ENCODE measurements at places on chromosomes 4 and X.

GRCh38 chr4:4857001-4857808, 2.3 kb upstream of the MSX1 start:
- DNase-seq: peak; percentile 15

- DNase-seq: no peak
Observed at GRCh38 chr4:123524958-123525628, 128.5 kb downstream of the SPRY1 start.

DNA sequence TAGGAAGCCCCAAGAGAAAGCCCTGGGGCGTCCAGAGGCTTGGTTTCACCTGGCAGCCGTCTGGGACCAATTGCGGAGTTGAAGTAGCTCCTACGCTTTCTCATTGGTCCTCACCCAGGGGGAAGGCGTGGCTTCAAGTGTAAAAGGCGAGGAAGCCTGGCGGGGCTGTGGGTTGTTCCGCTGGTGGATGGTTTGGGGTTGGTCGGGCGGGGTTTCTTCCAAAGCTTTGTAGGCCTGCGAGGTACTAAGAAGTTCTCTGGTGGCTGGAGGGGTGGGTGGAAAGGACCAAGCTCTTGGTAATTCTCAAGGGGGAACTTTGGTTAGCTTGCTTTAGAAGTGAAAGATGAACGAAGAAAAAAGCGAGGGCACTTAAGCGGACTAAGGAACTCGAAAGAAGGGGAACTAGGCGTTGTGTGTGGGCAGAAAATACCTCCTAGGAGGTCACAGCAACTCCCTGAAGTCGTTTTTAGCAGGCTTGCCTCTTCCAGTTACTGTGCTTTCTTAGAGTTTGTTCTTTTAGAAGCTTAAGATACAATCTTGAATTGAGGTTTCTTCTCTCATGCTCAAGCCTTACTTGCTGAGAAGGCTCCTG, 36.6 kb downstream of the CCNG2 start:
- DNase-seq: peak; percentile 76

- DNase-seq: no peak
Observed at GRCh38 chrX:4175221-4175620, 461.8 kb upstream of the PRKX start.

GRCh38 chr4:13162886-13163285, 321.3 kb downstream of the RAB28 start:
- no peak for DNase-seq

GRCh38 chr4:156677131-156677531, 294.5 kb downstream of the PDGFC start:
- DNase-seq: no peak

- DNase-seq: no peak
Observed at GRCh38 chrX:128458888-128459287, 406.7 kb upstream of the ACTRT1 start.

DNA sequence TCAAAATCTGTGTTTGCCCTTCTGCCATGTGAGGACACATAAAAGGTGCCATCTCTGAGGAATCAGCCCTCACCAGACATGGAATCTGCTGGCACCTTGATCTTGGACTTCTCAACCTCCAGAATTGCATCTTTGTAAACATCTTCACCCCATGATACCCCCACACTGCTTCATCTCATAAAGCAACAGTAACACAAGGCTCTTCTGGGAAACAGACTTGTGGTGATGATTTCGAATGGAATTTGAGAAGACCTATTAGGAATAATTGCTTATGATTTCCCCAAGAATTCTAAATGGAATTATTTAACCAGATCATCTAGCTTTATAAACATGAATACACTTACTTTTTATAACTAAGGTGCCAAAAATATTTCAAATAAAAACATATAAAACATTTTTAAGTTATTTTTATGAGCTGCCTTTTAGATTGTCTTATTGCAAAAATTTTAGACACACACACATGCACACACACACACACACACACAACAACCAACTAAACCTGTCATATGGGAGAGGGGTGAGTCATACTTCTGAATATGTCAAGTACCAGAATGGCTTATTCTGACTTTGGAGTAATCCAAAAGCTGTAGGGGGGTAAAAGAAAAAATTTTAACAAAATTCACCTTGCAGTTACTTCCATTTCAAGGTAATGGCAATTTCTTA, 82.0 kb downstream of the USP46 start:
- no peak for DNase-seq

GRCh38 chr4:114615435-114615834, 16.8 kb downstream of the UGT8 start:
- DNase-seq: no peak

GRCh38 chr4:72383439-72383838, 185.6 kb downstream of the ADAMTS3 start:
- DNase-seq: no peak

DNA sequence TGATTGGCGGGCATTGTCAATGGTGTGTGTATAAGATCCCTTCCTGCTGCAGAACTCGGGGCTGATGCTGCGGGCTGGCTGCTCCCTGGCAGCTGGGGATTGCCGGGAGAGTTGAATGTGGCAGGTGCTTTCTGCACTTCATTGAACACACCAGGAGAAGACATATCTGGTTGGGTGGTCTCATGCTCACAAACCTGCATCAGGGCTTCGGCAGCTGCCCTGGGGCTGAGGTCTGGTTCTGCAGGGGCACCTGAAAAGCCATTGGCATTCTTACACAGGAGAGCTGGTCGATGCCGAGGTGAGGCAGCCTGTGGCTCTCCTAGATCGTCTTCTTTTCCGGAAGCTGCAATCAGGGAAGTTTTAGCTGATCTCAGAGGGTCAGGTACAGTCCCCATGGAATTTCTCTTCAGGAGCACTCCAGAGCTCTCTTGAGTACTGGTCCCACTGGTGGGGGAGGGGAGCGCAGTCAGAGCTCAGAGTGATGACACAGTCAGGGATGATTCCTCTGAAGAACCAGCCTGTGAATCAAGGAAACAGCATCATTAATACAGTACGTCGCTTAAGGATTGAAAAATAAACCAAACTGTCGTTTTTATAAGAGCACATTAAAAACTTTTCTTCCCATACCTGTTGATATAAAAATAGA, 57.8 kb downstream of the GPRIN3 start:
- no peak for DNase-seq

DNA sequence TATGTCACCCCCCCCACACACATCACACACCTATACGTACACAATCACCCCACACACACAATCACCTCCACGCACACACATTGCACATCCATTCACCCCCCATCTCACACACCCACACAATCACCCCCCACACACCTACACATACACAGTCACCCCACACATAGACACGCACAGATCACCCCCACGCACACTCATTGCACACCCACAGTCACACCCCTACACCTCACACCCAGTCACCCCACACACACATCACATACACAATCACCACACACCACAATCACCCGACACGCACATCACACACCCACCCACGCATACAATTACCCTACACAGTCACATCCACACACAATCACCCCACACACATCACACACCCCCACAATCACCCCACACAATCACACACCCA, 15.9 kb upstream of the TADA2B start:
- no peak for DNase-seq

DNA sequence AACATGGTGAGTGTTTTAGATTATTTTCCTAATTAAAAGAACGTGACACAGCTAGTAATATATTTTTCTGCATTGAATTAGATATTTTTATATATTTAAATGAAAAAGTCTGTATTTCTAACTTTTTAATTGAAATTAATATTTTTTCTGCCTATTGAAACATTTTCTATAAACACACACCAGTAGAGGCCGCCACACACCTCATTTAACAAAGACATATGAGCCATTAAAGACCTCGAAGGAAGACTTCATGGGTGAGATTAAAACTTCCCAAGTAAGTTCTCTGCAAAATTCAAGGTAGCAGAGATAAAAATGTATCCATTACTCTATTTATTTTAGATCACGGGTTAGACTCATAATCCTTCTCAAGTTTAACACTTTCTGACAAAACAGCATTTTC, 8.3 kb downstream of the SLITRK2 start:
- no peak for DNase-seq

GRCh38 chr4:6658597-6659075, 18.2 kb downstream of the MRFAP1 start:
- peak; percentile 70 for DNase-seq

GRCh38 chr4:156223985-156224384, 270.3 kb upstream of the CTSO start:
- DNase-seq: no peak

GRCh38 chr4:8393593-8394038, 46.9 kb downstream of the ACOX3 start:
- DNase-seq: peak; percentile 67

DNA sequence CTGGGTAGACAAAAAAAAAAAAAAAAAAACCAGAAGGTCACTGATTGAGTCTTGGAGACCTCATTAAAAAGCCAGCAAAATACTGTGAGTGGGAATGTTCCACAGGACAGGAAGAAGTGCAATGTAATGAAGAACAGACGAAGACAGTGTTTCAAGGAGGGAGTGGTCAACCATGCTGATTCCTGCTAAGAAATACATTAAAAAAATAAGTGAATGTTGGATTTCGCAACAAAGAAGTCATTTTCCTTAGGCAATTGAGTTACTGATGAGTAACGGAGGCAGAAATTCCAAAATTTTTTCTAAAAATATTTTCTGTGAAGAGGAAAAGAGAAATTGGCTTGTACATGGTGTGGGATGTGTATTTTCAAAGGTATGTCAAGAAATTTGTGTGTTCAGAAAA, 94.3 kb upstream of the FAM47B start:
- DNase-seq: no peak

- no peak for DNase-seq
Observed at GRCh38 chr4:56375458-56375857, 11.8 kb downstream of the AASDH start.

DNA sequence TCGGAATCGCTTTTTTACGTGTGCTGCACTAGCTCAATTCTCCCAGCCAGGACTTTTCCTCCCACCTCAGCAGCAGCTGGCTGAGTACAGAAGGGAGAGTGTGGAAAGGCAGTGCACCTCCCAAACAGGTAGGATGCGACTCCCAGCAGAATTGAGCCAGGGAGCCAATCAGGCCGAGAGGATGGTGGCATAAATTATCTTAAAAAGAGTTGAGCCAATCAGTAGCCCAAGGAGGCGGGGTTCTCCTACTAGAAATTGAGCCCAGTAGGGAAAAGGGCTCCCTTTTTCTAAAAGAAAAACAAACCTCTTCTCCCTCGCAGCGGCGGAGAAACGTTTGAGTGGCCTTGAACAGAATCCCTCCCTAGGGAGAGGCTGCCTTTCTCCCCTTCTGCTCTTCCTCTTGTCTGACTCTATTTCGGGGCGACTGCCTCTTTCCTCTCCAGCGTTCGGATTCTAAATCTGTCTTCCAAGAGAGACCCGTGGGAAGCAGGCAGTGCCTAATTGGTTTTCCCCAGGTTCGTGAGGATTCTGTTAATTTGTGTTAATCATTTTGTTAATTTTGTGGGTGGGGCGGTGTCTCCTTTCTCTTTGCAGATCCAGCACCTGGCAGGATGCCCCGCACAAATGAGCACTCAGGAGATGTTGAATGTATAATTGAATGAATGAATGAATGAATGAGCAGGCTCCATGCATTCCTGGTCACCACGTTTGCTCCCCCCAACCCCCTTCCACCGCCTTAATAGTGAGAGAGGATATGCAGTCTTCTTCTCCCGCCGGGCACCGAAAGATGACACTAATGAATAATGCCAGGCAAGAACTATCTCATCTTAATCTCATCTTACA, at the start of gene GABRG1:
GABRG1 (minus strand) TSS at position 142 of the 843 bp plus-strand sequence; CDS start at position 1, 141 bp downstream.
- no peak for DNase-seq

- no peak for DNase-seq
Observed at GRCh38 chr4:117664706-117665444, 369.4 kb upstream of the NDST3 start.

- DNase-seq: no peak
Observed at GRCh38 chrX:1534301-1535168, 2.5 kb downstream of the P2RY8 start.

DNA sequence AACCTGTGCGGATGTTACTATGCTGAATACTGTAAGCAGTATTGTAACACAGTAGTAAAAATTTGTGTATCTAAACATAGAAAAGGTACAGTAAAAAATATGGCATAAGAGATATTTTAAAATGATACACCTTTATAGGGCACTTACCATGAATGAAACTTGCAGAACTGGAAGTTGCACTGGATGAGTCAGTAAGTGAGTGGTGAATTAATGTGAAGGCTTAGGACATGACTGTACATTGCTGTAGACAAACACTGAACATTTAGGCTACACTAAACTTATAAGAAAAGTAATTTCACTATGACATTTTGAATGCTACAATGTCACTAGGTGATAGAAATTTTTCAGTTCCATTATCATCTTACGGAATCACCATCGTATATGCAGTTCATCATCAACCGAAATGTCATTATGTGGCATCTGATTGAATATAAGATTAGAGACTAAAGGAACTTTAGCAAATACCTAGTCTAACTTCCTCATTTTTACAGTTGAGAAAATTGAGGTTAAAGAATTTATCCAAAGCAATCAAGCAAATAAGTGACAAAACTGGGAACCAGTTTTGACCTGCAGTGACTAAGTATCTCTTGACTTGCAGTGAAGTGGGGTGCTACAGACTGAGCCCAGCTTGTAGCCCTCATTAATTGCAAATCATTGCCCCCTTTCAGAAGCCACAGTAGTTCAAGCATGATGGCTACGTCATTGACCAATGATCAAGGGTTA, 55.3 kb downstream of the EGF start:
- no peak for DNase-seq

- no peak for DNase-seq
Observed at GRCh38 chr4:81632581-81633299, 161.0 kb upstream of the RASGEF1B start.

- DNase-seq: peak; percentile 10
Observed at GRCh38 chr4:3829211-3829955, 63.2 kb downstream of the ADRA2C start.

DNA sequence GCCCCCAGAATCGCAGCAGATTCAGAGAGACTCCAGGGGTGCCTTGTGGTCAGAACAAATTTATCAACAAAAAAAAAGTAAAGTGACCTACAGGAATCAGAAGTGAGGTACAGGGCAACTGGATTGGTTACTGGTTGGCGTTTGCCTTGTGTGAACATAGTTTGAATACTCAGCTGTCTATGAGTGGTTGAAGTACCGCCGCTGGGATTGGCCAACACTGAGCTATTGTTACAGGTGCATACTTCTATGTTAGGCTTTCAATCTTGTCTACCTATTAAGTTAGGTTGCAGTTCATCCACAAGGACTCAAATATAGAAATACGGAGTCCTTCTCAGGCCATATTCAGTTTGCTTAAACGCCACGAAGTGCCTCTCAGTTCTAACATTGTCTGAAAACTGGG, 993.5 kb upstream of the PRKX start:
- no peak for DNase-seq

DNA sequence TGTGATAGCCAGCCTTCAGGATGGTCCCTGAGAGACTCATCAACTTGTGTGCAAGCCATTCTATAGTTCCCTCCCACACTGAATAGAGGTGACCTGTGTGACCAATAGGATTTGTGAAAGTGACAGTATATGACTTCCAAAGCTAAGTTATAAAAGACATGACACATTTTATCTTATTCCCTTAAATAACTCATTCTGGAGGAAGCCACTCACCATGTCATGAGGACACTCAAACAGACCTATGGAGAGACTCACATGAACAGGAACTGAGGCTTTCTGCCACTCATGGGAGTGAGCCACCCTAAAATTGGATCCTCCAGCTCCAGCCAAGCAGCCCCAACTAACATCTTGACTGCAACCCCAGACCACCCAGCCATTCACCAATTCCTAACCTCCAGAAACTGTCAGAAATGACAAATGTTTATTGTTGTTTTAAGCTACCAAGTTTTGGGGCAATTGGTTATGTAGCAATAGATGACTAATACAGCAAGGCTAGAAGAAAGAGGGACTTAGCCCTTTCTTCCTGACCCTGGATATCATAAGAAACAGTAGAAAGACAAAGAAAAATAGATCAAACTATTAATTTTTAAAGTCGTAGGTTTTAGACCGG, 9.0 kb upstream of the CHIC2 start:
- no peak for DNase-seq

Data from Right ventricle myocardium superior (tissue), 1 donor.